DMS79 treated with DMSO at 0.1 percent for 48 hours (cell line): ENCODE measurements at places on chromosomes 3 and 15.

GRCh38 chr3:169662132-169662842, 1.2 kb downstream of the MECOM start:
- peak; percentile 46 for DNase-seq

GRCh38 chr3:184908859-184909258, 96.9 kb downstream of the VPS8 start:
- DNase-seq: no peak

- no peak for DNase-seq
Observed at GRCh38 chr15:69185706-69186105, 25.3 kb downstream of the GLCE start.

- DNase-seq: no peak
Observed at GRCh38 chr15:58369261-58369701, 62.5 kb upstream of the LIPC start.

DNA sequence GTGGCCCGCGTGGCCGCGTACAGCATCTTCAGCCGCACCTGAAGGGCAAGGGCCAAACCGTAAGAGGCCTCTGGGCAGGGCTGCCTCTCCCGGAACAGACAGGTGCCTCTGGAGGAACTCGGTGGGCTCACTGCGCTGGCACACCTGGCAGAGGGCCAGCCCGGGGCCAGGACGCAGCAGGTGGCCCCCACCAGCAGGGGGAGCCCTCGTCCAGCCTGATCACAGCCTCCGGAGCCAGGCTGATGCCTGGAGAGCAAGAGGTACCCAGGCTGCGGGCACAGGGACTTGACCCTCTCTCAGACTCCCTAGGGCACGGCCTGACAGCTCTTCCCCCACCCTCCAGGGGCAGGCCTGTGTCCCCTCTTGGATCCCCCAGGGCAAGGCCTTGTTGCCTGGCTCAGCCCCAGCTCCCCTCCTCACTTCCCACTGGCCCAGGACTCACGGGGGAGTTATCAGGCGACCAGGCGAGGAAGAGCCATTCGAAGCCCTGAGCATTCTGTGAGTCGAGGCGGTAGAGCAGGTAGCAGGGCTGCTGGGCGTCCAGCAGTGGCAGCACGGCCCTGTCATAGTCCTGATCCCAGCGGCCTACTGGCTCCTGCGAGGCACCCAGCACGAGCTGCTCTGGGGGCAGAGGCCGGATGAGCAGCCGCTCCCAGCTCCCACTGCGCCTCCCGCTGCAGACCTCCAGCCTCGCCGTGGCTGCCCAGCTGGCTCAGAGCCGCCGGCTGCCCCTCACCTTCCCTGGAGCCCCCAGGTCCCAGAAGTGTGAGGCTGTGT, 6.2 kb upstream of the TLR9 start:
- DNase-seq: no peak

- DNase-seq: no peak
Observed at GRCh38 chr15:57377478-57377847, 1.2 kb downstream of the CGNL1 start.

- DNase-seq: no peak
Observed at GRCh38 chr15:66593219-66593780, 27.5 kb upstream of the LCTL start.

- DNase-seq: no peak
Observed at GRCh38 chr15:66007663-66008262, 138.5 kb downstream of the RAB11A start.

- no peak for DNase-seq
Observed at GRCh38 chr15:64530918-64531317, 70.5 kb downstream of the ZNF609 start.

- DNase-seq: no peak
Observed at GRCh38 chr3:13011573-13012220, 61.5 kb downstream of the IQSEC1 start.

- no peak for DNase-seq
Observed at GRCh38 chr3:159711560-159712333, 276.9 kb upstream of the IL12A start.

- DNase-seq: no peak
Observed at GRCh38 chr3:131530388-131530787, 27.6 kb upstream of the MRPL3 start.

- no peak for DNase-seq
Observed at GRCh38 chr3:34111361-34111760, 312.9 kb downstream of the PDCD6IP start.

GRCh38 chr3:144036498-144036897, 64.9 kb downstream of the DIPK2A start:
- DNase-seq: no peak

- no peak for DNase-seq
Observed at GRCh38 chr3:32556332-32556731, 14.3 kb downstream of the DYNC1LI1 start.

GRCh38 chr15:70882361-70882760, 9.9 kb downstream of the THAP10 start:
- no peak for DNase-seq

- peak; percentile 3 for DNase-seq
Observed at GRCh38 chr3:51777985-51778384, 1.1 kb downstream of the IQCF6 start.

- peak; percentile 2 for DNase-seq
Observed at GRCh38 chr3:10950476-10951294, 41.9 kb upstream of the SLC6A1 start.

DNA sequence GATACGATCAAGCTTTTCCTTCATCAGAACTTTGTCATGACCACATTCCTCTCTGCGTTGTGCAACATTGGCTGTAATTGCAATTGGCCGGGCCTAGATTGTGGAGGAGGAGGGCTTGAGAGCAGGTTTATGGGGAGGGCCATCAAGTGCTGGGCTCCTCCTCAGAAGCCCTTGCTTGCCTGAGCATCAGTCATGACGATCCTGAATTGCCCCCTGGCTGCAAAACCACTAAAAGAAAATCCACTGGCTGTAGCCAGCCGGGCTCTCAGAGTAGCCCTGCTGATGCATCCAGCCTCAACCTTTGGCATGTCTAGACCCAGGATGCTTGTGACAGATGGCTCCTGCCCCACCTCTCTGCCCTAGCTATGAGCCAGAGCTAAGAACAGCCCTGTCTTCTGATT, 13.4 kb upstream of the TRH start:
- no peak for DNase-seq

GRCh38 chr3:191388823-191389222, 58.5 kb upstream of the UTS2B start:
- DNase-seq: no peak

GRCh38 chr15:57867970-57868798, 161.7 kb downstream of the POLR2M start:
- DNase-seq: no peak

- peak; percentile 84 for DNase-seq
Observed at GRCh38 chr3:32872487-32873382, 54.9 kb downstream of the TRIM71 start.

DNA sequence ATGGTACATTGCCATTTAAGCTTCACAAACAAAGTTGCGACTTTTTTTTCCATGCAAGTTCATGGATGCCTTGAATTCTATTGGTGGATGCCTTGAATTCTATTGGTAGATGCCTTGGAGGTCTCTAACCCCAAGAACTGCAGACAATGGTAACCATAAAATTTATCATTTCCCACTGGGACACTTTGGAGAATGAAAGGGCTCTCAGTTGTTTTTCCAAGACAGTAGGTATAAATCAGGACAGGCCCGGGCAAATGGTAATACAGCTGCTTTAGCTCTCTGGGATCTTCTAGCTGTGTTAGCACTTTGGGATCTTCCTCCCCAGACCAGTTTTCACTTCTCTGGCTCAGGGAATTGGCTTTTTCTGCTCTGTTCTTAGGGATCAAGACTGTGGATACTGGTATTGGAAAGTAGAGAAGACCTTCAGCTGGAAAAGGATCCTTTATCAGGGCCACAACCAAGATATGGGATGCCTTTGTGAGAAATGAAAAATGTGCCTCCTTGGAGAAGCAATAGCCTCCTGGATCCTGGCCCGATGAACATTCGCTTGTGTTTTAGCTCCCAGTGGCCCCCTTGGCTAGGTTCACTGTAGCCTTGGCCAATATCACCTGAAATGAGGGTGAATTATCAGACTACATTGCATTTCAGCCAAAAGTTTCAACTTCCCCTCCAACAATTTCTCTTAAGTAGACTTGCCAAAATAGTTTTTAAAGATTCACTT, 8.3 kb downstream of the LRRC3B start:
- no peak for DNase-seq

- DNase-seq: no peak
Observed at GRCh38 chr3:61616586-61616985, 55.2 kb downstream of the PTPRG start.

DNA sequence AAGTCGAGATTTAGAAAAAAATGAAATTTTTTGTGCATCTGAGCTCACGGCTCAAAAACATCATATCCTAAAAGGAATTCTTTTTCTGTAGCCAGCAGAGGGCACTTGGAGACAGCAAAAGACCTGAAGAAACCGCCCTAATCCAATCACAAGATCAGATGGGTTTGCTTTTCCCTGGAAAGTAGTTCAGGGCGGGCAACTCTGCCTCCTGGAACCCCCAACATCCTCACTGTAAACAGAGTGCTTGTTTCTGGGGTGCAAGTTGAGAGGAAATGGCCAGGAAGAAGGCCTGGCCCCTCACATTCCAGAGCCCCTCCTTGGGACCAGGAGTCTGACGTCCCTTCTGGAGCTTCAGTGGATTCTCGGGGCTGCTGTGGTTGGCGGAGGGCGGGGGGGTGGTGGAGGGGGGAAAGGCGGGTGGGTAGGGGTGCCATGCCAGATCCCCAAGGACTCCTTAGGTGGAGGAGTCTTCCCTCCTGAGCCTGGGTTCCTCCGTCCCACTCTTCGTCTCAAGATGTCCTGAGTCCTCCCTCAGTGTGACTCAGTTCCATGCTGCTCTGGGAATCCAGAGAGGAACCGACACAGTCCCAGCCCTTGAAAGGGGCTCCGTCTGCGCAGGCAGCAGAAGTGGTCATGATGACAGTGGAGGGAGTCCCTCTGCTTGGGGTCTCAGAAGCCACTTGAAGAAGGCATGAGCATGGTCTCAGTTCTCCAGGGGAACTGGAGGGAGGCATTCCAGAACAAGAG, 35.9 kb downstream of the CCK start:
- DNase-seq: peak; percentile 4

DNA sequence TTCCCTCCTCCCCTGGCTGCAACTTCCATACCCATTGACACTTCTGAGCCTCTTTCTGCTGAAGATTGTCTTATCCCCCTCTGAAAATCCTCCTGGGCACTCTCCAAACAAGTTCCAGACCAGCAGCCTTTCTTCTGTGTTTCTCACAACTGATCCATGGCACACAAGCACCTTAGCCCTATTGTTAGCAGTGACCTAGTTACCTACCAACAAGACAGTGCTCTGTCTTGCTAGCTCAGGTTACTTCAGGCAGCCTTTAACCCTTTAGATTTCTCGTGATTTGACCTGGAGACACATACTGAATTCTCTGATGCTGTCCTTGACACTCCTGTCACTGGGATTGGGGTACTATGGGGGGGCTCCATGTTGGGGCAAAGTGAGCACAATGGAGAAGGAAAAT, 82.1 kb downstream of the GTF2E1 start:
- no peak for DNase-seq

DNA sequence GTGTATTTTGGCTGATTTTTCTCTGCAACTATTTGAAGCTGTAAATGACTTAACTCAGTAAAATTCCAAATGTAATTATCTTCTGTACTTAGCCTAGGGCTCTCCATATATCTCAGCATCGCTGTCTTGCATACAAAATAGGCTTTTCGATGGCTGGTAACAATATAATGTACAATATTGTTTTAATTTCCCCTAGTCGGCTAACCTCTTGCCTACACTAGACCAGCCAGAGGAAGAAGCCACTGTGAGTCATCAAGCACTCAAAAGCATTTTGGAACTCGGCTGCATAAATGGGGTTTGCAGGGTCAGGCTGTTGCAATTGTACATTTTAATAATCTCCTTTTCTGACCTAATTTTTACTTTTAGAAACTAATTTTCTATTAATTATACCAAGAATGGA, 583.8 kb downstream of the FOXP1 start:
- no peak for DNase-seq

- no peak for DNase-seq
Observed at GRCh38 chr15:94033014-94033682, 198.2 kb upstream of the MCTP2 start.

- DNase-seq: no peak
Observed at GRCh38 chr15:96417760-96418130, 87.2 kb downstream of the NR2F2 start.

GRCh38 chr3:56291953-56292352, 176.3 kb downstream of the ERC2 start:
- no peak for DNase-seq

DNA sequence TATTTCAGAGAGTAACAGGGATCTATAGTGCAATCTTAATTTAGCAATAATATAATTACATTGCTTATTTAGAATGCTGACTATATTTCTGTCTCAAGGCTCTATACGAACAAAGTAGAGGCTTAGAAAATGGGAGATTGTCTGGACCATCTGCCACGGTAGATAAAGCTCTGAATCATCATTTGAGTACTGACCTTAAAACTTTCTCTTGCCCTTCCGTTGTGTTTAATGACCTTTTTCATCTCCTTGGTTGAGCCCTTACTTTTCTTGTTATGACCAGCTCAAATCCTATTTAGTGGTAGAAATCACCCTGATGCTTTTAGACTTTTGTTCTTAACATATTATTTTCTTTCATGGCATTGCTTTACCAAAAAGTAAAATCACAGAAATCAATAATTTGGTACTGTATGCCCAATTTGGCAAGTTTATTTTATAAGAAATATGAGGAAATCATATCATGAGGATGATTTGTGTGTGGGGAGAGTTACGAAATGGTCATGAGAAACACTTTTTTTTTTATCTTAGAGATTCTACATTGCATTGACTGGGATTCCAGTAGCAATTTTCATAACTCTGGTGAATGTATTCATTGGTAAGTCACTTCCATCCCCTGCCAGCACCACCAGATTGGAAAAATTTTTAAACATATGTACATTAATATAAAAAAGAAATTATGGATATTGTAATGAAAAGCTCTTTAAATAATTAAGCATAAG, 11.0 kb downstream of the NDUFB5 start:
- DNase-seq: no peak

DNA sequence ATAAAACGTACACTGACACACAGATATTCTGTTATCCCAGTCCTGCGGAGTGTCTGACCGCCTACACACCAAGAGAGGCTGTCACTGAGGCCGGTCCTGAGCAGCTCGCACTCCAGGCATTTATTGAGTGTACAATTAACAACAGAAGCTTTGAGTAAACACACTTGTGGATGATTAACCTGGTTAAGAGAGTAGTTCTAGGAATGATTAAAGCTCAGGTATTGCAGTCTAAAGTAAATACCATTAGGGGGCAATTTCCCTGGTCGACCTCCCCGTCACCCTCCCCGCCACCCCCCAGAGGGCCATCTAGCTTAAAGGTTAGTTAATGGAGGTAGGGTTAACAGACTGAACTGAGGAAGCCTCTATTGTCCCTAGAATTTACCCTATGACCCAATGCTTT, 1278.5 kb downstream of the NSUN3 start:
- DNase-seq: no peak
